ENCODE measurements at places on chromosomes 1 and 21. TPM values are rescaled to one million over a fixed set of nuclear protein-coding genes. Genes with fewer than 3 reads are reported as not detected.

OLFML3 gene
- total RNA-seq = 0.42 TPM

RCSD1 gene
- 145 TPM for total RNA-seq

DNA sequence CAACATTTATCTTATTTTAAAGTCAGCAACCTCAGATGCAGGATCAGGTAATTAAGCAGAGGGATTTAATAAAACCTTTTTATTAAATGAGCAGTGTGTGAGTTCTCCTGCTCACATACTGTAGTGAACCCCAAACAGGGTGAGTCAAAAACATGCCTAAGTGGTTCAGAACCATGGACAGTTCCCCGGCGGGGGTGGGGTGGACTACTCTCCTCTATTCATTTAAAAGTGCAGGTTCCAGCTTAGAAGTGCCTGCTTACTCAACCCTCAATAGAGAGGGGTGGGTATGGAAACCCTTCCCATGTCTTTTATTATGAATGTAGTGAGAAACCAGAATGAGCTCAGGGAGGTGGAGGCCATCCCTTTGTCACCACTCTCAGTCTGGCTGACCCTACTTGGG lies 397.9 kb downstream of the HHAT start:
- H3K36me3 ChIP-seq = no peaks in the 10 kb centered on the region
- H3K27me3 ChIP-seq = peaks cover 7% of the 10 kb centered on the region
- peak; percentile 71 for DNase-seq
- no peak overlapping the region for H3K27ac ChIP-seq
- no peak overlapping the region for H3K4me3 ChIP-seq

- no peak for DNase-seq
- H3K36me3 ChIP-seq = no peaks in the 10 kb centered on the region
- H3K27me3 ChIP-seq = no peaks in the 10 kb centered on the region
- H3K27ac ChIP-seq = no peak overlapping the region
Measured at GRCh38 chr21:16979574-16979973, 533.3 kb upstream of the CXADR start.

LPAR3 gene
- 0.94 TPM for total RNA-seq

DNA sequence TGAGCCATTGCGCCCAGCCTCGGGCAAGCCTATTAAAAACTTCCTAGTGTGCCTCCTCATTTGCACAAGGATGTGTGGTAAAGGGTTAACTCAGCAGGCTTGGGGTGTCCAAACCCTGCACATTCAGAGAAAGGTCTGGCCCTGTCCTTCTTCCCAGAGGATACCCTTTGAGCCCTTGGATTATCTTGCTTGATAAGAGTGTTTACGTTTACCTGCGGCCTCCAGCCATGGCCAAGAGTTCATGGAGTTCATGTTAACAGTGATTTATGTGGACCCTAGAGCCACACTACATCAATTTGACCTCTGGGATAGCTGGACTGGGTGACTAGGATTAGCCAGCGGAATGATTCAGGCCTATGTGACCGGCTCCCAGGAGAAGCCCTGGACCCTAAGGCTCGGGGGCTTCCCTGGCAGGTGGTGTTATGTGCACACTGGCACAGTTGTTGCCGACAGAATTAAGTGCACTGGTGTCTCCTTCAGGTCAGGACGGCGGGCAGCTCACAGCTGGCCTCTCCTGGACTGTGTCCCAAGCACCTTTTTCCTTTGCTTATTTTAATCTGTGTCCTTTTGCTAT lies 7.7 kb upstream of the TCP10L start:
- H3K36me3 ChIP-seq = no peaks in the 10 kb centered on the region
- H3K27me3 ChIP-seq = no peaks in the 10 kb centered on the region
- H3K4me1 ChIP-seq = peaks cover 3% of the 10 kb centered on the region

NUDT4B gene
- not detected for total RNA-seq

DNA sequence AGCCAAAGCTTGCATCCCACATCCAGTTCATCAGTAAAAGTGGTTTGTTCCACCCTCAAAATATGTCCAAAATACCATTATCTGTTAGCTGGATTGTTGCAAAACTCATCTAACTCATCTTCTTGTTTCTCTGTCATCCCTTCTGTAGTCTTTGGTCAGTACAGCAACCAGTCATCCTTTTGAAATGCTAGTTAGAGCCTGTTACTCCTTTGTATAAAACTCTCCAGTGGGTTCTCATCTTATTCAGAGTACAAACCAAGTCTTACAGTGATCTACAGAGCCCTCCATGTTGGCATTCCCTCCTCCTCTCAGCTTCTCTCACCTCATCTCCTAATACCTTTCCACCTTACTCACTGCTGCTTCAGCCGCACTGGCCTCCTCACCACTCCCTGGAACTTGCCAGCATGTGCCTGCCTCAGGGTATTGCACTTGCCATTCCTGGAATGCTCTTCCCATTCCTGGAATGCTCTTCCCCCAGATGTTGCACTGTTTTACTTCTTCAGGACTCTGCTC lies 70.6 kb downstream of the LAMC1 start:
- peaks cover 13% of the 10 kb centered on the region for H3K27me3 ChIP-seq
- no peaks in the 10 kb centered on the region for H3K36me3 ChIP-seq
- H3K4me1 ChIP-seq = no peaks in the 10 kb centered on the region
- no peak overlapping the region for H3K4me3 ChIP-seq
